CD14-positive monocyte (primary cell): ENCODE measurements at places on chromosomes 16 and 17.
A peak's percentile ranks its signal among the peaks of the same experiment; 100 is the strongest.

- DNase-seq: no peak
Observed at GRCh38 chr16:89907055-89907814, 11.4 kb upstream of the MC1R start.

DNA sequence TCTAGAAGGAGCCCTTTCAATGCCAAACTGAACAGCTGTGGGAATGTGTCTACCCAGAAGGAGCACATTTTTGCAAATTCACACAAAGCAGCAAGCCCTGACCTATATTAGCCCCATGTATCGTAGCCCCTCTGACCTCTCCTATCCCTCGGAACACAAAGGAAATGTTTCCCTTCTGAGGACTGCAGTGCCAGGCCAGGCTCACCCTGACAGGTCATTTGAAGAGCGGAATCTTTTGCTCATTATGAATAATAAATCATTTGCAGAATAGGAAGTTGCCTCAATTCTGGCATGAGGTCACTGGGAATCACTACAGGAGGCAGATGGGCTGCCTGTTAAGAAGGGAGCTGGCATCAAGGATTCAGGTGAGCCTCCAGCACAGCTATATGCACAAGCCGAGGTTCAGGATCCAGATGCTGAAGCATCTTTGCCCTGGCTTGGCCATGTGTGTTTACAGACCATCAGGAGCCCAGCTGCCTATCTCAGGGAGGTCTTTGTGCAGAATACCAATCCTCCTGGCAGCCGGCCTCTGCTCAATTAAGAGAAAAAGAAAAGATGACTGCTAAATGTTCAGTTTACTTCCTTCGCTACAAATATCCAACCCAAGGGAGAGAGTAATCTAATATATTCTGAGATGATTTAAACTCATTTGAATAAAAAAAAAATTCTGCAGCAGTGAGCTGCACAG, 119.4 kb downstream of the USP31 start:
- no peak for DNase-seq

DNA sequence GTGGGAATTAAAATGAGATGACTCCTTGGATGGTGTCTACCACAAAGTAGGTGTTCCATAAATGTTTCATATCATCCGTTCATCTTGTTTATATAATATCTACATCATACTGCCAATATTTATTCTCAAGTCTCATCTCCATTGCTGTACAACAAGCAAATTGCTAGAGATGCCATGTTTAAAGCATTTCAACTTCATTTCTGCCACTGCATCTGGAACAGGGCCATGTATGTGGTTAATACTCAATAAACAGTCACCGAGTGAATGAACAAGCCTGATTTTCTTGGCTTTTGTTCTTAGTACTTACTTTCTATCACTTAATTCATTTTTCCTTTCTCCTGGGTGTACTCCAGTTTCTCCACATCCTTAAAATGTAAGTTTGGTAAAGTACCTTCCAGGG, 107.6 kb downstream of the KCNJ2 start:
- no peak for DNase-seq

DNA sequence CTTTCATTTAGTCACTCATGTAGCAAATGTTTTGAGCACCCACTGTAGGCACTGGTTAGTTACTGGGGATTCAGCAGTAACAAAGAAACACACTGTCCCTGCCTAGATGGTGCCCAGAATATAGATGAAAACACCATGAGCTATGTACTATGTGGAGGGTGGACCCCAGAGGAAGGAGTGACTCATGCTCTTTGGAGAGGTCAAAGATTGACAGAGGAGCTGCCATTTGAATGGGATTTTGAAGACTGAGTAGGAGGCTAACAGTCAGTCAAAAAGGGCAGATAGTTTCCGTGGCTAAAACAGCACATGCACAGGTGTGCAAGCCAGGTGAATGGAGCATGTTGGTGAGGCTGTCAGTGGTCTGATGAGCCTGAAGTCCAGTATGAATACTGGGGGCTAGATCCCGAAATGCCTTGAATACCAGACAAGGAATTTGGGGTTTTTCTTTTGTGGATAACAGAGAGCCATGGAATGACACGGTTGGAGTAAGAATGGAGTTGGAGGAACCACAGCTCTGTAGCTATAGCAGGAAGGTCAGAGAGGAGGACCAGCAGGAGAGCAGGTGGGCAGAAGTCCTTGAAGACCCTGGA, 6.1 kb downstream of the IL21R start:
- DNase-seq: peak; percentile 4

GRCh38 chr16:2853531-2854073, 4.4 kb downstream of the PRSS22 start:
- DNase-seq: no peak

DNA sequence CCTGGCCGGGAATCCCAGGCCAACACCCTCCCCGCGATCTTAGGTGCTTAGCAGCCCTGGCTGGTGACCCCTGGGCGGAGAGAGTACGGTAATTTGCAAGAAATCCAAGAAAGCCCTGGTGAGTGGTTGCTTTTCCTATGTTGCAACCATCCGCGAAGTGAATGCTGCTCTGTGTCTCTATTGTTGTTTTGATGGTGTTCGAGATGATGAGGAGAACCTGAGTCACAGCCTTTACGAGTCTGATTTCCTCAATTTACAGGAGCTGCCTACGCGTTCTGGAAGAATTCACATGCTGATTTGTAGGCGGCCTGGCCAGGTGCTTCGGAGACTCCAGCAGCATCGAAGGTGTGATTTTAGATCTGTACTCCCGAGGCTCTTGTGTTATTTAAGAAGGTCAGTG, 63.3 kb downstream of the TMEM235 start:
- DNase-seq: peak; percentile 43

- no peak for DNase-seq
Observed at GRCh38 chr17:1742371-1743087, at the start of gene SERPINF2. SERPINF2 (plus strand) TSS chr17:1742871; CDS start chr17:1744996, 2,125 bp downstream.

DNA sequence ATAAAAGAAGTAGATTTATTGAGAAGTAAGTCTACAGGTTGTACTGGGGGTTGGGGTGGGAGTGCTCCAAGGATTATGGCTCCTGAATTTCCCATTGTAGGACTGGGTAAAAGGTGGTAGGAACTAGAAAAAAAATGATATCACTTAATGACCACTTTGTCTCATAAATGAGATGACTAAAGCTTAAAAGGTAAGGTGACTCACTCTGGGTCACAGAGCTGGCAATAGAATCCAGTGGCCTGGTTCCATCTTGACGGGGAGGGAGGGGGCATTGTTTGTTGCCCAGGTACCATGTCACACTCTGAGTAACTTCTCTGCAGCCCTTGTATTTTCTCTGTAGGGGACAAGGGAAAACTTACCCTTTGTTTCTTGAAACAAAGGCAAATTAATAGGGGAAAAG, 126.1 kb downstream of the PITPNC1 start:
- no peak for DNase-seq

DNA sequence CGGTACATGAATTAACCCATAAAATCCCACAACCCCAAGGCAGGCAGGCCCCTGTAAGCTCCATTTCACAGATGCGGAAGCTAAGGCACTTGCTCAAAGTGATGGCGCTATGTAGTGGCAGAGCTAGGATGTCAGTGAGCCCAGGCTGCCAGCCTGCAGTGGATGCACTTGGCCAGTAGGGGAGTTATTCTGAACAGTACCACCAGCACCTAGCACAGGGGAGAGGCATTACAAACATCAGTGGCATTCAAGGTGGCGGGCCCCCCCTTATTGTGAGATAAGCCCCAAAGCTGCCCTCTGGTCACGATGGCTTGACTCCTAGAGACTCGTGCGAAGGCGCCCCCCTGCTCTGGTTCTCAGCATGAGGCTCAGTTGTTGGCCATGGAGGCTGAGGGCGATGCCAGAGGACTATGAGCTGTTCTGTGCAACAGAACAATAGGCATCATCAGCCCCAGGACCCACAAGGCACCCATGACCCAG, 33.8 kb downstream of the GTF3C1 start:
- no peak for DNase-seq

GRCh38 chr16:1106659-1107058, 10.6 kb upstream of the C1QTNF8 start:
- DNase-seq: no peak
